Aorta (tissue), 5 donors: ENCODE measurements at places on chromosomes 12 and 14.

DNA sequence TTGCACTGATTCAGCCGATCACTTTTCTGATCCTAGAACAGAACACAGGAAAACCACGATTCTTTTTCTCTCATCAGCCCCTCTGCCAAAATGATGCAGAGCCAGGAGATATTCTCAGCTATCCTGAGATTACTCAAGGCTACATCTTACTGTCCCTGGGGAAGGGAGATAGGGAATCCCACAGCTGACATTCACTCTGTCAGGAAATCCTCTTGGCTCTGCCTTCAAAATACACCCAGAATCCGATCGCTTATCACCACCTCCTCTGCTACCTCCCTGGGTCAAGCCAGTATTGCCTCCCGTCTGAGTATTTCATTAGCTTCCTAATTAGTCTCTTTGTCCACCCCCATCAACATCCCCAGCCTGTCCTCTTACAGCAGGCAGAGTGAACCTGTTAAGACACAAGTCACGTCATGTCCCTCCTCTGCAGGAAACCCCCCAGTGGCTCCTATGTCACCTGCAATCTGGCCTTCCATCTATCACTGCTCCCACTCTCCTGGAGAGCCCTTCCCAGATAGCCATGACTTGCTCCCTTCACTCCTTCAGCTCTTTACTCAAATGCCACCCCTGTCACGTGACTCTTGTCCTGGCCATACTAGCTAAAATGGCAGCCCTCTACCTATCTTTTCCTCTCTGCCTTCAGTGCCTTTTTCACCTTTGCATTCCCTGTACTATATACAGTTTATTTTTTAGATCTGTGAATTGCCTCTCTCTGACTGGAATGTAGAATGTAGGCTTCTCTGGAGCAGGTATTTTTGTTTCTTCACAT lies 70.3 kb downstream of the GALNT4 start:
- DNase-seq: no peak

- DNase-seq: peak; percentile 96
Observed at GRCh38 chr12:123043536-123044001, 63.1 kb downstream of the ARL6IP4 start.

- DNase-seq: no peak
Observed at GRCh38 chr12:26034371-26035142, 76.1 kb downstream of the RASSF8 start.

- DNase-seq: peak; percentile 70
Observed at GRCh38 chr12:11793921-11794710, 144.6 kb downstream of the ETV6 start.

- no peak for DNase-seq
Observed at GRCh38 chr12:24776861-24777260, 172.0 kb downstream of the BCAT1 start.

DNA sequence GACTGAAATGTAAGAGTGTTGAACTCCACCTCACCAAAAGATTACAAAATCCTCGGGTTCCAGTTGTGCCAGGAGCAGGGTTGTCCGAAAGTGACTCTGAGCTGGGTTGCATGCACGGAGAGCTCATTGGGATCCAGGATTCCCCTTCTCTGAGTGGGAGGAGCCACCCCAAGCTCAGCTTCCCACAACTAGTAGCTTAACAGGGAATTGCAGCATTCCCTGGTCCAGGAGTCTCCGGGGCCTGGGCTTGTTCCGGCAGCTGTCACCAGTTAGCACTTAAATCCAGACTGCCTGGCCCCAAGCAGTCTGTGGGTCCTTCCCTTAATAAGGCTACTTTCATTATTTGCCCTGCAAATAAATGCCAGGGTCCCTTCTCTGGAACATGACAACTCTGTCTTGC lies 50.1 kb downstream of the CD9 start:
- DNase-seq: peak; percentile 47

DNA sequence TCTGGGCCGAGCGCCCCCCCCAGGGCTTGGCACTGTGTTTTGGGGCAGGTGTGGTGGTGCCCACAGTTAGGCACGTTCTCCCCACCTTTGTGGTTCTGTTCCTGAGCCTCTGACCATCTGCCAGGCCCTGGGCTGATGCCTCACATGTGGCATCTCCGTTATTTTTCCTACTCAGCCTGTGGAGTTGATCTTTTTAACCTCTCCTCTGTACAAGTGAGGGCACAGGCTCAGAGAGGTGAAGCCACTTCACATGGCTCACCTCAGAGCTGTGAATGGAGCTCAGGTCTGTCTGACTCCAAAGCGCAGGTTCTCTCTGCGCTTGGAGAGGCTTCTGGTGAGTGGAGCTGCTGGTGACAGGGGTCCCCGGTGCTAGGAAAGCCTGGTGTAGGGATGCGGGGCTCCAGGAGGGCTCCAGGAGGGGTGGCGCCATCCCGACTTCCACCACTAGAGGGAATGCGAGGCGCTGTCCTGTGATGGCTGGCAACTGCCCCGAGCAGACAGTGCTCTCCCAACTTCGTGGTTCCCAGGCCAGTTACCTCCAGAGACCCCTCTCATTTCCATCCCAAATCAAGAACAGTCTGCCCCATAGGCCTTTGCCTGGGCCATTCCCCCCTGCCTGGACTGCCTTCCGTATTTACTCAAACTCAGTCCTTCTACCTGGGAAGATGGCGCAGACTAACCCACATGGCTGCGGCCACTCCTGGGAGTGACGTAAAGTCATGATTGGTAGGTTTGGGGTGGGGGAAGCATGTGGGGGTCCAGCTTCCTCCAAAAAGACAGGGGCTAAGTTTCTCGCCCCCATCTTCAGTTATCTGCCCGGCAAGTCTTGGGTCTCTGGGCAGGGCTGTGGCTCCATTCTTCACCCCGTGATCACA lies 9.9 kb downstream of the BCL7A start:
- DNase-seq: peak; percentile 84

GRCh38 chr14:61559641-61560201 lies 135.6 kb upstream of the HIF1A start:
- DNase-seq: no peak

GRCh38 chr14:72291908-72292688 lies 359.9 kb downstream of the RGS6 start:
- DNase-seq: no peak

DNA sequence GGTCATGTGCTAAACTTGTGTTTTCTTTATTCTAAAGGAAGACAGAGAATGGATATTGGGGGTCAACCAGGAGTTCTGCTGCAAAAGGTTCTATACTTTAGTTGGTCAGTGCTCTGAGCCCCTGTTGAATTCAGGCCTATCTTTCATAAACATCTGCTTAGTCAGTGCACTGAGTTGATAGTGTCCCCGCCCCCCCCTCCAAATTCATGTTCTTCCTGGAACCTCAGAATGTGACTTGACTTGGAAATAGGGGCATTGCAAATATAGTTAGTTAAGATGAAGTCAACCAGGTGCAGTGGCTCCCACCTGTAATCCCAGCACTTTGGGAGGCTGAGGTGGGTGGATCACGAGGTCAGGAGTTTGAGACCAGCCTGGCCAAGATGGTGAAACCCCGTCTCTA lies 23.3 kb downstream of the CHST11 start:
- DNase-seq: no peak

- no peak for DNase-seq
Observed at GRCh38 chr12:85644508-85644907, 191.7 kb downstream of the RASSF9 start.

DNA sequence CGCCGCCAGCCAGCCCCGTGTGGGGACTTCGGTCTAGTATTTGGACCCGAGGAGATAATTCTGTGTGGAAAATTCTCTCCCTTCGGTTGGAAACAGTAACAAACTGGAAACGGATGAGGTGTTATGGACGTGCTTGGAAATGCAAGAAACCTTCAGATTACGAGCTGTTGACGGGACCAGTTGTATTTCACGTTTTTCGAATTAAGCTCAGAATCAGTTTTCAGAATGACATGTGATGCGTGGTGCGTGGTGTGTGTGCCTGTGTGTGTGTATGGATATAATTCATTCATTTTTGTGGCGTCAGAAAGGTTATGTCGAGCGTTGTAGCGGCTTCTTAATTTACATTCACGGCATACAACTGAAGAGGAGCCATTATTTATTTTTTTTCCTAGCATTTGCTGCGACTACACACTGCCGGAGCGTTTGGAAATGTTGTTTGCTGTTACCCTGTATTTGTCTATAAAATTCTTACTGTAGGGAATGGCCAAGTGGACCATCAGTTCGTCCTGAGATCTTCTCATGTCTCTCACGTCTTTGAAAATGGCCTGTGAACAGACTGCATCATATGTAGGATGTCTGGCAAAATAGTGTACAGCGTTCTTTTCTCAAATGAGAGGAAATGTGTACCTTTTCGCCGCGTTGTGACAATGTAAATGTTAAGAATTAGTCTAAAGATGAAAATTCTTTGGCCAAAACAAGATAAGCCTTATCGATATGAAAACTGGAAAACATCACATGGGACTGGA lies 1.3 kb downstream of the TRAF3 start:
- no peak for DNase-seq

DNA sequence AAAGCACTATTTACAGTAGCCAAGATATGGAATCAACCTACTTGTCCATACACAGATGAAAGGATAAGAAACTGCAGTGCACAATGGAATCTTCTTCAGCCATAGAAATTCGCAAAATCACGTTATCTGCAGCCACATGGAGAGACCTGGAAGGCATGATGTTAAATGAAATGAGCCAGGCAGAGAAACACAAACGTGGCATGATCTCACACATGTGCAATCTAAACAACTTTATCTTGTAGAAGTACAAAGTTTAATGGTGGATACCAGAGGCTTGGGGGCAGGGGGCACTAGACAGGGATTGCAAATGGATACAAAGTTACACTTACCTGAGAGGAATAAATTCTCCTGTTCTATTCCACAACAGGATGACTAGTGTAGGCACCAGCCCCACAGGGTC lies 24.1 kb downstream of the ASCL4 start:
- no peak for DNase-seq

GRCh38 chr14:95227279-95227860 lies 70.0 kb upstream of the DICER1 start:
- DNase-seq: no peak

DNA sequence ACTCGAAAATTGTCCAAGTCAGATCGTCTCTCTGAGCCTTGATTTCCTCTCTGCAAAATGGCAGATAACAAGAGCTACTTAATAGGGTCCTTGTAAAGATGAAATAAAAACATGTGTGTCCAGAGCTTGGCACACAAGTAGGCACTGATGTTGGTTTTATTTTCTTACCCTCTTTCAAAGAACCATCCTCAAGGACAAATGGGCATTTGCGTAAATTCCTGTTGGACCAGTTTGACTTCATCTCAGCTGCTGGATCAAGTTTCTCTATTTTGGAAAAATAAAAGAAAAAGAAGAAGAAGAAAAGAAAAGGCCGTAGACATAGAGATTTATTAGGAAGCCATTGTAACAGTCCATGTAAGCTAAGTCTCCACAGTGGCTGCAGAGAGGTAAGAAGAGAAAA lies 47.2 kb downstream of the MAP1LC3B2 start:
- DNase-seq: no peak

GRCh38 chr12:71216725-71217579 lies 59.2 kb upstream of the TSPAN8 start:
- DNase-seq: no peak
